NAMALWA (cell line): ENCODE measurements at places on chromosomes 2 and 18.

- DNase-seq = no peak
These were observed 28.8 kb upstream of the EVA1A start for GRCh38 chr2:75589391-75590105.

- no peak for DNase-seq
These were observed 95.4 kb upstream of the OTOS start for GRCh38 chr2:240235811-240236210.

GRCh38 chr18:44735096-44735495, 54.4 kb downstream of the SETBP1 start:
- DNase-seq = no peak

DNA sequence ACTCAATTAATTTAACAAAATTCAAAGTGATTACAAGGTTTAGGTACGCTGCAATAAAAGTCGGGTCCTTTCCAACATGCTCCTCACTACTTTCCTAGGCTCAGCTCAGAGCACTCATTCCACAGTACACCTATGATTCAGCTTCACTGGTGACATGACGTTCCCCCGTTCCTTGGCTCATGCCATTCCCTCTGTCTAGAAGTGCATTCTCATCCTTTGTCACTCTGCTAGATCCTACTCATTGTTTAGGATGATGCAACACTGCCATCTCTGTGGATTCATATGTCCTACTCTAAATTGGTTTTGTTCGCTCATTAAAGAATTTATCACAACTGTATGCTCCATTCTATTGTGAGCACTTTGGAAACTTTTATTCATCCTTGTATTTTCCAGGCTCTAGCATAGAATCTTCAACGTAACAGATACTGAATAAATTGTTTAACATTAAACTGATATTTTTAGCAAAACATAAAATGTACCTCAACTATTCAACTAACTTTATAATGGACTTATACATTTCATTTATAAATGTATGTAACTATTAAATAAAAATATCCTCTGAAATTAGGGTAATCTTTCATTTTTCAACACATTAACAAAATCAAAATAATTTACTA, 78.6 kb downstream of the FAM228A start:
- DNase-seq = no peak

GRCh38 chr18:76373297-76373696, 121.7 kb downstream of the ZNF516 start:
- no peak for DNase-seq
